ENCODE measurements at places on chromosomes 7 and 10. TPM values are rescaled to one million over a fixed set of nuclear protein-coding genes. Genes with fewer than 3 reads are reported as not detected.
A peak's percentile ranks its signal among the peaks of the same experiment; 100 is the strongest.

Gene PRLHR
- not detected for total RNA-seq

Gene DOCK1
- 0.16 TPM for total RNA-seq

Gene HOGA1
- total RNA-seq = not detected

Gene CISD1
- total RNA-seq = 55.6 TPM

Gene NXPH1
- total RNA-seq = not detected

Gene HMX2
- total RNA-seq = not detected

Gene SPDYE6
- not detected for total RNA-seq

Gene AGBL3
- 2.5 TPM for total RNA-seq

Gene CCL26
- total RNA-seq = not detected

Gene FAM13C
- not detected for total RNA-seq

- H3K4me1 ChIP-seq = no peaks in the 10 kb centered on the region
- H3K4me3 ChIP-seq = no peak overlapping the region
- H3K27ac ChIP-seq = no peak overlapping the region
- H3K27me3 ChIP-seq = no peaks in the 10 kb centered on the region
- H3K36me3 ChIP-seq = no peaks in the 10 kb centered on the region
Measured at GRCh38 chr7:80763289-80763688, 124.8 kb downstream of the CD36 start.

DNA sequence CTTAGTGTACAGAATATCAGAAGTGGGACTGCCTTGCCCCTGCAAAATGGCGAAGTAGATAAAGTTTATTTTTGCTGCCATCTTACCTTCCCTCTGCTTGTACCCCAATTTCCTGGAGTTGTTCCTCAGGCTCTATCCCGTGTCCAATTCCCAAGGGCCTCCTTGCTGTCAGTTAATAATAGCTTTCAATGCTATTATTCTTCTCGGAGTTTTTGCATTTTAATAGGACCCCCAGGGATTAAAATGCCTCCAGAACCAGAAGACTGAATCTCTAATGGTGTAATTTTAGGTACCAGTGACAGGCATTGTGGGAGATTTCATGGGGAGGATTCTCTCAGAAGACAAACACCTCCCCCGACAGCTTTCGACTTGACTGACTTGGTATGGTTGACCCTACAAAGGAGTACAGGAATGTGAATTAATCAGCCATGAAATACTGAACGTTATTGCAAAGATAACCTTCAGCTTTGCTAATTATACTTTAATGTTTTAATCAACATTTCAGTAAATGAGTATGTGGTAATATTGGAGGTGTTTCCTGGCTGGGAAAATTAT is 75.2 kb downstream of the ZNF22 start:
- no peak overlapping the region for H3K4me3 ChIP-seq
- H3K4me1 ChIP-seq = no peaks in the 10 kb centered on the region
- no peak for DNase-seq

GRCh38 chr7:36103837-36104561 is 49.1 kb upstream of the EEPD1 start:
- H3K4me3 ChIP-seq = no peak overlapping the region
- H3K27ac ChIP-seq = no peak overlapping the region
- H3K36me3 ChIP-seq = no peaks in the 10 kb centered on the region
- no peak for DNase-seq
- H3K4me1 ChIP-seq = no peaks in the 10 kb centered on the region
- H3K27me3 ChIP-seq = no peaks in the 10 kb centered on the region

GRCh38 chr7:9856668-9857067 is 1117.0 kb upstream of the PHF14 start:
- H3K4me3 ChIP-seq = no peak overlapping the region
- H3K27me3 ChIP-seq = no peaks in the 10 kb centered on the region
- DNase-seq = no peak
- no peak overlapping the region for H3K27ac ChIP-seq
- H3K4me1 ChIP-seq = no peaks in the 10 kb centered on the region

DNA sequence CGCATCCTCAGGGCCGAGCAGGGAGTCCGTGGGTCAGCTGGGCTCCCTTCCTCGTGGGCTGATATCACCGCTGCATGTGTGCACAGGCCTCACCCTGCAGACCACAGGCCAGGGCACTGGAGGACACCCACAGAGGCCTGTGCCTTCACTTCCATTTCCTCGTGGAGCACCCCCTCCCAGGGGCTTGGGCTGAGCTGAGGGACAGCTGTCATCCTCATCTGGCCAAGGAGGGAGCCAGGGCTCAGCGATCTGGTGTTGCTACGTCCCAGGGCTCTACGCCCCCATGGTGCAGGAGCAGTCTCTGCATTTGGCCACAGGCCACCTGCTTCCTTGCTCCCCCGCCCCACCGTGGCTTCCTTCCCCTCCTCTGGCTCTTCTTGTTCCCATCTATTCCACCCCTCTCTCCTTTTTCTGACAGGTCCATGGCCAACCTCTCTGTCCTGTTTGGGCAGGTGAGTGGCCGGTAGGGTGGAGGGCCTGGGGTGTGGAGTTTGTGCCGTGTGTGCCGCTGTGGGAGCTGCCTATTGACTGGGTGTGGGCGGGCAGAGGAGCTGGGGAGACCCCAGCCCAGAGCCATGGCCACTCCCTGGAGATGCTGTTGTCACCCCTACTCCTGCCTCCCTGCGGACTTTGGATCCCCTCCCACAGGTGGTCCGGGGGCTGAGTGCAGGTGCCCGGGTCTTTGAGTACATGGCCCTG is 8.3 kb upstream of the ASIC3 start:
- no peak overlapping the region for H3K4me3 ChIP-seq
- peak overlapping the region; percentile 24 for H3K27ac ChIP-seq
- peaks cover 20% of the 10 kb centered on the region for H3K36me3 ChIP-seq

DNA sequence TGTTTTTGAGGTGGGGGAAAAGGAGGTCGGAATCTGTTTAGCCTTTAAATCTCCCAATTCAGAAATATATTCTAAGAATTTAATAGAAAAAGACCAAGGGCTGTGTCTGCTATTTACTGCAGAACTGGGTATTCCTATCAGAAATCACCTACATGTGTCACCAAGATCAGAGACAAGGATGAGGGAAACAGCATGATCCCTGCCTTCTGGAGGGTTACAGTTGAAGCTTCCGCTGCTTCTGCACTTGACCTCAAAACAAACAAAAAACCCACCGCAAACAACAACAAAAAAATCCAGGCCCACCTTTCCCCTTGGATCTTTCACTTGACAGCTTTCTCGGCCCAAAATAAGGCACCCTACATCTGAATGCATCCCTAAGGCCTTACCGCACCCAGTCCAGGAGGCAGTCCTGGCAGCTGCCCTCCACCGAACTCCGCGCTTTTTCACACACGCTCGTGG is 750 bp upstream of the CDK14 start:
- H3K4me3 ChIP-seq = no peak overlapping the region
- H3K27ac ChIP-seq = no peak overlapping the region
- peaks cover 9% of the 10 kb centered on the region for H3K27me3 ChIP-seq
- no peaks in the 10 kb centered on the region for H3K36me3 ChIP-seq
- H3K4me1 ChIP-seq = peaks cover 8% of the 10 kb centered on the region
- no peak for DNase-seq

DNA sequence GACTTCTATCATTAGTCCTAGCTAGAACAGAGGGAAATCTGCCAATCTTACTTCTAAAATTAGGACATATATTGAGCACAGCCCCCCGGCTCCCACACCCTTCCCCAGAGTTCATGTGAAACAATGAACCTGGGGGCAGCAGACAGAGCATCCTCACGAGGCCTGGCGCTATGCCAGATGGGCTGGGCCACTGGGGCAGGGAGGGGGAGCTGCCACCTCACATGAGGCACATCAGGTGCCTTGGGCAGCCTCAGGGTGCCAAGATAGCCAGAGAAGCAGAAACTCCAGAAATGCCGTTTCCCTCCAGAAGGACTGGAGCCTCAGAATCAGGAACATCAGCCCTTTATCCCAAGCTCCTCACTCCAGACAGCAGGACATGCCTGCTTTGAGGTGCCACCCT is 92.8 kb upstream of the LANCL2 start:
- no peak overlapping the region for H3K27ac ChIP-seq
- no peaks in the 10 kb centered on the region for H3K4me1 ChIP-seq
- no peaks in the 10 kb centered on the region for H3K27me3 ChIP-seq
- no peak overlapping the region for H3K4me3 ChIP-seq
- H3K36me3 ChIP-seq = no peaks in the 10 kb centered on the region

- H3K36me3 ChIP-seq = no peaks in the 10 kb centered on the region
- DNase-seq = no peak
- H3K4me3 ChIP-seq = no peak overlapping the region
Measured at GRCh38 chr10:1733720-1734119, 3.6 kb downstream of the ADARB2 start.

DNA sequence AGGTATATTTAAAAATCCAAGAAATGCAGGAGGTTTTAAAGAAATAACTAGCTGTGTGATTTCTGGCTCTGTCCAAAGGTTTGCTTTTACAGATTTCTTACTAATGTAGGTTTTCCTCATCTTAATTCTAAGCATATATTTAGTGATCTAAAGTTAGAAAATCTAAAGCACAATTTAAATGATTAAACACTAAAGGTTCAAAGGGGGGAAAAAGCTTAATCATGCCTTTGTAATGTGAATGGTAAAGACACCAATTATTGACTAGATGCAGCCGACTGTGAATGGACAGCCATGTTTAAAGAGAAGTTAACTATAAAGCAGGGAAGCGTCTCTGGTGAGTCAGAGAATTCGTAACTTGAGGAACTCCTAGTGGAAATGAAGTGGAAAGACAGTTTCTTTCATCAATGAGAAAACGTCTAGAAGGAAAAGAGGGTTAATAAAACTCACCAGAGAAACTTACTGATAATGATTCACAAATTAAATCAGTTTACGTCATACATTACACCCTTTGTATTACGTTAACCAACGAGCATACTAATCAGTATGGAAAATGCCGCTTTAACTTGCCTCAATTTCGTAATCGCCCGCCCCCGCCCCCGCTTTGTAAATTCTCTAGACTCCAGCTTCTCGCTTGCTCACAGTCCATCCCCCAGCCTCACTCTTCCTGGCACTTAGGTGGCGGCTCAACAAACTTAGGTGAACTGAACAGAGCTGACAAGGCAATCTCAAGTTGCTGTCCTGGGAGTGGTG is 1.1 kb upstream of the HBP1 start:
- no peaks in the 10 kb centered on the region for H3K36me3 ChIP-seq
- no peak for DNase-seq
- peak overlapping the region; percentile 84 for H3K4me3 ChIP-seq
- peak overlapping the region; percentile 94 for H3K27ac ChIP-seq

GRCh38 chr10:59817773-59818172 is 64.5 kb upstream of the MRLN start:
- no peaks in the 10 kb centered on the region for H3K4me1 ChIP-seq
- no peaks in the 10 kb centered on the region for H3K27me3 ChIP-seq
- no peaks in the 10 kb centered on the region for H3K36me3 ChIP-seq
- DNase-seq = no peak
- no peak overlapping the region for H3K4me3 ChIP-seq

DNA sequence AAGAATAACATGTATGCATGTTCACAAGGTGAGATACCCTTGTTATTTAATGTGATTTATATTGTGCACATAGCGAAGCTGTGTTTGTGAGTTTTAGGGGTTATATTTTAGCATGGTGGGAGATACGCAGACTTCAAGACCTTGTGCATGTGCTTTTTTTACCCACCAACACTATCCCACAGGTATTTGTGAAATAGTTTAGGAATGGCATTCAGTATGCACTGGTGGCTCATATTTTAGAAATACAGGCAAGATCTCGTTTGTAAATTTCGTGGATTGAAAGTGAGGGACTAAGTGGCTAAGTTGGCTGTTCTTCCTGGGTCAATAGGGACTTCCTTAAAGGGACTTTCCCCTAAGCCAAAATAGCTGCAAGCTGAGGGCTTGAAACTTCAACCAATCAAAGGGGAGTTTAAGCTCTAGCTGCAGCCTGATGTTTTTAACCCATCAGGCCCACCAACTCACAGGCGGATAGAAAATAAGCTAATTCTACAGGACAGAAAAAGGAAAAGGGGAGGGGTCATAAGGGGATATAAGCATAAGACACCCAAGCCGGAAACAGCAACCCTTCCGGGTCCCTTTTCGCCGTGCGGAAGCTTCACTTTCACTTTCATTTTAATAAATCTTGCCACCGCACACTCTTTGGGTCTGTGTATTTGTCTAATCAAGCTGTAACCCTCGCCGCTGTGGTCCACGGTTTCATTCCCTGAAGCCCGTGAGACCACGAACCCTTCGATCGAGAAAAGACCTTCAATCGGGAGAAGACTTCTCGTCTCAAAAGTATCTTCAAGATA is 291.0 kb downstream of the GPR158 start:
- H3K27ac ChIP-seq = peak overlapping the region; percentile 57
- no peaks in the 10 kb centered on the region for H3K36me3 ChIP-seq
- H3K4me3 ChIP-seq = no peak overlapping the region
- H3K27me3 ChIP-seq = no peaks in the 10 kb centered on the region

DNA sequence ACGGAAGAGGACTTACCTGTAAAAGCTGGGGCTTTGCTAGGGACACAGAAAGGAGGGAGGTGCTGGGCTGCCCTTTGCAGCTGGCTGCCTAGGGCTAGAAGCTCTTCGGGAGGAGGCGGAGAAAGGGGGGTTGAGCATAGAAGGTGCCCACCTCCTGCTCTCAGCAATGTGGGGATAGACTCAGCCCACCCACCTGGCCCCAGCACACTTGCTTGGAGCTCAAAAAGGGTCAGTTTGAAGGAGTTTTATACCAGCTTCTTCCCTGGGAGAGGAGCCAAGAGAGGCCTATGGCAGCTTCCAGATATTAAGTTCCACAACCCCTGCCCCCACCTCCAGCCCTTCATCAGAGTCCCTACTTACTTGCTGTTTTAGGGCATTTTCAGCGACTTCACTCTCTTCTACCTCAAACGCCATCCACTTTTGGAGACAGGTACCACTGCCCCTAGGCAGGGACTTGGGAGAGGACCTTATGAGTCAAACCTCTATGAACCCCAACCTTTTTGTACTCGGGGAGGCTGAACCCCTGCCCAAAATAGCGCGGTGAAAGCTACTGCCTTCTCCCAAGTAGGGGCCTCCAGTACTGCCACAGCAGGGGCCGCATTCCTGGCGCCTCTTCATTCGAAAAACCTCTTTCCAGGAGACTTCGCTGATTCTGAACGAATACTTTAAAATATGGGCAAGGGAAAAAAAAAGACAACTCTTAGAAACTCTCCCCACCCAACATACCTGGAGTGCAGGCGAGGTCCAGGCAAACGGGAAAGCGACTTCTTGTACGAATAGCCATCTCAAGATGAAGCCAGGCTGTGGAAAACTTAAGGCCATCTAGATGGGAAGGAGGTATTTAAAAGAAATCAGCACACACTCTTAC is 1.2 kb upstream of the EVX1 start:
- H3K4me1 ChIP-seq = peaks cover 8% of the 10 kb centered on the region
- DNase-seq = no peak
- H3K4me3 ChIP-seq = no peak overlapping the region
- no peak overlapping the region for H3K27ac ChIP-seq

DNA sequence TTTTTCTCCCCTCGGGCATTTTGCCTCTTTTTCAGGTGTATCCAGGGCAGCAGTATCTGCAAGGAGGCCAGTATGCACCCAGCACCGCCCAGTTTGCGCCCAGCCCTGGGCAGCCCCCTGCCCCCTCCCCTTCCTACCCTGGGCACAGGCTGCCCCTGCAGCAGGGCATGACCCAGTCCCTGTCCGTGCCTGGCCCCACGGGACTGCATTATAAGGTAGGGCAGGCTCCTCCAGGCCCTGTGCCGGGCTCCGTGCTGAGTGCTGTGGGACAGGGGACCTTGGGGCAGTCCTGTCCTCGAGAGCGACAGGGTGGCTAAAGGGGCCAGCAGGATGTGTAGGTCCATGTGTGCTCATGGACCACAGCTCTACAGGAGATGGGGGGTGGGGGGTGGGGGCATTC is 10.6 kb downstream of the ZMIZ2 start:
- H3K4me3 ChIP-seq = no peak overlapping the region
- no peaks in the 10 kb centered on the region for H3K27me3 ChIP-seq
- H3K4me1 ChIP-seq = peaks cover 18% of the 10 kb centered on the region

GRCh38 chr7:116788572-116789197 is 73.7 kb upstream of the CAPZA2 start:
- no peak for DNase-seq
- no peak overlapping the region for H3K4me3 ChIP-seq
- H3K36me3 ChIP-seq = no peaks in the 10 kb centered on the region
- no peaks in the 10 kb centered on the region for H3K4me1 ChIP-seq
